ENCODE measurements at places on chromosomes 1 and 21.

GRCh38 chr1:44368471-44369151, 13.6 kb upstream of the ERI3 start:
- DNase-seq: no peak

GRCh38 chr1:226666164-226666506, 72.9 kb downstream of the ITPKB start:
- DNase-seq: no peak

GRCh38 chr1:240350910-240351331, 259.2 kb downstream of the FMN2 start:
- no peak for DNase-seq

DNA sequence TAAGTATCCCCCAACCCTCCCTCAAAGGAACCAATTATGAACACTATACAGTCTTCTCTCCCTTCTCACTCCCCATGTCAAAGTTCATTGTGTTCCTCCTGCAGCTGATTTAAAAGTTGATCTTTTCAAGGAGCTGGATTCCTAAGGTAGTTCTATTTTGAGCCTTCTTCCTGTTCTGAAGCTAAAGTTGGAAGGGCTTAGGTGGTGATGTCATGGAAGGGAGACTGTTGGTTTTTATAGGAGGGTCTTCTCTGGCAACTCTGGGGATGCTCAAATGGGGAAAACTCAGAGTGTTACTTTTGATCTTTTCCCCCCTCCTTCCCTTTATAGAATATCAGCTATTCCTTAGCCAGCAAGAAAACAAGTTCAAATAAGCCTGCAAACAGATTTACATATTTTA, 83.0 kb upstream of the AK4 start:
- DNase-seq: no peak

- no peak for DNase-seq
Observed at GRCh38 chr1:22975694-22976093, 3.0 kb upstream of the LACTBL1 start.

DNA sequence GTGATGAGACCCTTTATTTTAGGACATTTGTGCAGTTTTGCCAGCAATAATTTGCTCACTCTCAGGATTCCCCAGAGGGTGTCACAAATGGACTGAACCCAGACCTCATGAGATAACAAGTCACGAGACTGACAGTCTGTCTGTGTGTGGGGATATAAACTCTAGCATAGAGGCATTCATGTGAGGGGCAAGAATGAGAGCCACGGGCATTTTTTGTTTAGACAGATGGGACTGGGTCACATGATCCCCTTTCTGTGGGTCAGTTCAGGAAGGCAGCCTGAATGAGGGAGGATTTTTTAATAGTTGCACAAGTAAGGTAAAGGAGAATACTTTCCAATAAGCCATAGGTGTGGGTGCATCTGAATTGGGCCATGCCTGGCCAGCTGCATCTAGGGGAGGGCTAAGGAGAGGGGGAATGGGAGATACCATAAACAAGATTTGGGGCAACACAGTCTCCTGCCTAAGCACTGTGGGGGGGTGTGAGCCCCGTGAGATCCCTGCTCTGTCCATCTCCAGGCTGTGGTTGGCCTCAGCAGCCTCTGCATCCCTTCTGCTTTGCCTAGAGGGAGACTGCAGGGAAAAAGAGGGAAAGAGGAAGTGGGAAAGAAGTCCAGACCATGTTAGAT, 66.6 kb downstream of the NAV1 start:
- DNase-seq: no peak

GRCh38 chr1:30700528-30701257, 22.7 kb downstream of the MATN1 start:
- DNase-seq: peak; percentile 86

- DNase-seq: no peak
Observed at GRCh38 chr1:185104083-185104482, 52.7 kb downstream of the TRMT1L start.

GRCh38 chr1:47593013-47593568, 155.2 kb downstream of the FOXD2 start:
- DNase-seq: no peak

- no peak for DNase-seq
Observed at GRCh38 chr1:7670334-7671145, 100.6 kb upstream of the VAMP3 start.

DNA sequence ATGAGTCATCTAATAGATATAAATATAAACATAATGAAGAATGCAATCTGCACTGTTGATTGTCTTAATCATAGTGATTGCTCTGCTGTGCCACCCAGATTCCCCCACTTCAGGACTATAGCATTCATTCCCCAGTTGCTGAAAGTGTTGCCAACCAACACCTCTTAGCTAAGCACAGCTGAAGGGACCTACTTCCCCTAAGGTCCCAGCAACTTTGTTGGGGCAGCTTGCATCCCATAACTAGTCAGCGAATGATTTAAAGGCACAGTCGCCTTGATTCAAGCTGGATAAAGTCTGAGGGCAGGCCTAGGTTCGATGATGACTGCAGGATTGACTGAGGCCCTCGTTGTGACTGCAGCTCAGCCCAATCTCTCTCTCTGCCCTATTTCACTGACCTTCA, 14.3 kb upstream of the RGS1 start:
- no peak for DNase-seq

- DNase-seq: no peak
Observed at GRCh38 chr1:110067479-110067892, 3.0 kb downstream of the ALX3 start.

DNA sequence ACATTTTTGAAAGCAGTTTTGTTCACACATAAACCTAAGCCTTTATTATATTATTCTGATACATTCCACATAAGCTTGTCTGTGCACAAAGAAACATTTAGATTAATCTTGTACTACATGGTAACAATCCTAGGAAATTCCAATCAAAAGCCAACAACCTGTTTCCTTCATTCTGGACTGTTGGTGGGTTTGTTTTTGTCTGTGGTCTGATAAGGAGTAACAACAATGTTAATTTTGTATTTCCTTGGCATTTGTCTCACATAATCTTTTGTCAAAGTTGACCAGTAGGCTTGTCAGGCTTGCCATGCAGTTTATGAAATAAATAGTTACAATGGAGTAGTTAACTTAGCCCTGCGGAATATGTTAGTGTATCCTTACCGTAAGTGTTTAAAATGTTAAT, 183.3 kb downstream of the DHRS3 start:
- DNase-seq: no peak

GRCh38 chr21:34952701-34953100, 96.4 kb downstream of the RUNX1 start:
- DNase-seq: no peak

DNA sequence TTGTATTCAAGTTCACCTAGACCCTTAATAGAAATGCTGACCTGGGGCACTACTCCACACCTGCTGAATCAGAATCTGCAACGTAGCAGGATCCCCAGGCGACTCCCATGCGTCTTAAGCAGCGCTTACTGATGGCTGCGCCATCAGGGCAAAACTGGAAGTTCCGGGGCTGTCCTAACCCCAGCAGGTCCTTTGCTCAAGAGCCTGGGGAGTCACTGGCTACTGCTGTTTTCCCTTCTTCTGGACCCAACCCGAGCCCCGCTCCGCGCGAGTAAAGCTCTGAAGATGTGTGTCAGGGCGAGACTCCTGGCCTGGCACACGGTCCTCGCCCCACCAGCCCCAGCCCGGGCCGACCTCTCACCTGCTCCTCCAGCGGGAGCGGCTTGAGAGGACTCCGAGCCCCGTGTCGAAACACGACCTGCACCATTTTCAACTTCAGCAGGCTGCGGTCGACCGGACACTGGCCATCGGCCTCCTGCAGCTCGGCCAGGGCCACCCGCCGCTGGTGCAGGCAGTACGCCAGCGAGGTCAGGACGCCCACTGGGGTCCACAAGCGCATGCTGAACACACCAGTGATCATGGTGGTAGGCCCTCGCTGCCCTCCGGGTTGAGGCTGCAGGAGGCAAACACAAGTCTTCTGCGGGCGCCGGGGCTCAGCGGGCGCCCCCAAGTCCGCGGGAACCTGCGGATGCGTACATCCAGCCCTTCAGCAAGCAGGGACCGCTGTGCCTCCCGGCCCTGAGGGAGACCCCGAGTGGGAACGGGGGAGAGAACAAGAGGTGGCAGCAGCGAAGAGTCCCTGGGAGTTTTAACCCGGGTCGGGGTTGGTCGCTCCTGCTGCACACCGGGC, 630 bp downstream of the ACP6 start:
- peak; percentile 23 for DNase-seq

GRCh38 chr1:51549016-51549619, 30.1 kb upstream of the EPS15 start:
- no peak for DNase-seq

- DNase-seq: no peak
Observed at GRCh38 chr1:30108186-30108585, 615.2 kb downstream of the MATN1 start.

DNA sequence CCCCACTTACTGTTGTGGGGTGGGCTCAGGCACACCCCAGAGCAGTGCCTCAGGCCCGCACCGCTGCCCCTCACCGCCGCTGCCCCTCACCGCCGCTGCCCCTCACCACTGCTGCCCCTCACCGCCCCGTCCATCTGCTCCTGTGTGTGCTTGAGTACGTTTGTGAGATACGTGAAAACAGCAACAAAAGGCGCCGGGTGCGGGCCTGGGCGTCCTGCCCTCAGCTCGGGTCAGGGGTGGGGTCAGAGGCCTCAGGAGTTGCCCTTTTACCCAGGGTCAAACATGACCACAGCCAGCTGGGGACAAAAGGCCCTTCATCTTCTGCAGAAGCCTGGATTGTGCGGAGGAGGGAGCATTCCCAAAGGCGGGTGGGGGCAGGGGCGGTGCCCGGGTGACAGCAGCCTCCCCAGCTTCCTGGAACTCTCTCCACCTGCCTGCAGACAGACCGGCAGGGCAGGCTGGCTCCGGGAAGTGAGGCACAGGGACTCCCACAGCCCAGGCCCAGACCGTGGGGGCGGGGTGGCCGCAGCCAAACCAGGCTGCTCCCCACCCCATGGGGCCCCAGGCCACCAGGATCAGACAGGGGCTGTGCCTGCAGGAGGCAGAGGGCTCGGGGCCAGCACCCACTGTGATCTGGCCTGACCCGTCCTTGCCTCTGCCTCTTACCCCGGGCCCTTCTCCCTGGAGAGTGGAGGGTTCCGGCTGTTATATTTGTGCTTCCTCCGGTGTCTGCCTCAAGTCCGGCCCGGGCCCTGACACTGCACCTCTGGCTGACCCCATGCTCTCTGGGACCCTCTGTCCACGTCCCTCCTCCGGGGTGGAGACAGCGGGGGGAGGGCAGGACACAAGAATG, 2.3 kb upstream of the VWA1 start:
- peak; percentile 75 for DNase-seq

- no peak for DNase-seq
Observed at GRCh38 chr1:113669988-113670387, 89.3 kb downstream of the PHTF1 start.

- DNase-seq: no peak
Observed at GRCh38 chr1:246213502-246213901, 293.6 kb downstream of the SMYD3 start.

DNA sequence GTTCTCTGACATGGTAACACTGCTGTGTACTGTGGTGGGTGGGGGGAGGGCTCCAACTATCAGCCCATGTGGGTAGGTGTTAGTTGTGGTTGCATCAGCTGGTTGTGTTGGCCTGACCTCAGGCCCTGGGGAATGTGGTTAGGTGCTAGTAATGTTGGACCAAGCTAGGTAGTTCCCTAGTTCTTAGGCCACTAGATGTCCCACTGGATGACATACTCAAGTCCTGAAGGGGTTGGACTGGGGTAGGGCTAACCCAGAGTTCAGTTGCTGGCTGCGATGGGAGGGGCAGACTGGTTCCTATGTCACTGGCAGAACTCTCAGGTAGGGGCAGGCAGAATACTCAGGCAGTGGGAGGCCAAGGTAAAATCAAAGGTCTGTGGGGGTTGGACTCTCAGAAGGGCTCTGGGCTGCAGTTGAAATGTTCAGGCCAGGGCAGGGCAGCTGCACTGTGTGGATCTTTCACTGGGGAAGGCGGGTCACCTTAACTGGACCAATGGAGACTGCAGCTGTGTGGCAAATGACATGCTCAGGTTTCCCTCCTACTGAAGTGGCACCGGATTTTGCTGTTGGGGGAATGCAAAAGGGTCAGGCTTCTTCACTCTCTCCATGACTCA, 870.7 kb downstream of the LRRIQ3 start:
- DNase-seq: no peak

DNA sequence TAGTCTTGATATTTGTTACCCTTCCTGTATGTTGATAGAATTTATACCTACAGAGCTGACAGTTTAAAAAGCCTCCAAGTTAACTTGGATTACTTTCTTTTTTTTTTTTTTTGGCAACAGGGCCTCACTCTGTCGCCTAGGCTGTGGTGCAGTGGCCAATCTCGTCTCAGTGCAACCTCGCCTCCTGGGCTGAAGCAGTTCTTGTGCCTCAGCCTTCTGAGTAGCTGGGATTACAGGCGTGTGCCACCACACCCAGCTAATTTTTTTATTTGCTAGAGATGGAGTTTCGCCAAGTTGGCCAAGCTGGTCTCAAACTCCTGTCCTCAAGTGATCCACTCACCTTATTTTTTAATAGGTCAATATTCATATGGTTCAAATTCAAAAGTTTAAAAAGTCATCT, 32.7 kb downstream of the WDTC1 start:
- no peak for DNase-seq

GRCh38 chr1:109488696-109489095, 5.0 kb downstream of the ATXN7L2 start:
- DNase-seq: no peak

- no peak for DNase-seq
Observed at GRCh38 chr21:33608559-33608958, 20.1 kb upstream of the DONSON start.

DNA sequence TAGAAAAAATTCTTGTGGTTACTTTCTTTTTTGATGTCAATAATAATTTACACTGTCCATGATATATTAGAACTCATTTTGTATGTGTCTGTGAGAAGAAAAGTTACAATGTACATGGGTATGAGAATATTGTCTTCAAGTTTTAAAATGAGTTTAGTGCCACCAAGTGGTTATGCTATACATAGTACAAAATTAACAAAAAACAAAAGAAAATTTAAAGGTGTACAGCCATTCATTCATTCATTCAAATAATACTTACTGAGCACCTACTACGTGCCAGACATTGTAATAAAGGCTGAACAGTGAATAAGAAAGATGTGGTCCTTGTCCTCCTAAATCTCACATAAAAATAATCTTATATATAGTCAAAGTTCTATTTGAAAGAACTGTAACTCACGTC, 27.7 kb downstream of the UCHL5 start:
- no peak for DNase-seq

GRCh38 chr1:20884513-20884912, 97.4 kb upstream of the HP1BP3 start:
- no peak for DNase-seq

GRCh38 chr1:12085643-12086260, 22.6 kb downstream of the TNFRSF8 start:
- no peak for DNase-seq

- DNase-seq: no peak
Observed at GRCh38 chr1:160550572-160551034, 27.5 kb upstream of the SLAMF6 start.

- DNase-seq: no peak
Observed at GRCh38 chr1:193951984-193952383, 765.6 kb upstream of the B3GALT2 start.

DNA sequence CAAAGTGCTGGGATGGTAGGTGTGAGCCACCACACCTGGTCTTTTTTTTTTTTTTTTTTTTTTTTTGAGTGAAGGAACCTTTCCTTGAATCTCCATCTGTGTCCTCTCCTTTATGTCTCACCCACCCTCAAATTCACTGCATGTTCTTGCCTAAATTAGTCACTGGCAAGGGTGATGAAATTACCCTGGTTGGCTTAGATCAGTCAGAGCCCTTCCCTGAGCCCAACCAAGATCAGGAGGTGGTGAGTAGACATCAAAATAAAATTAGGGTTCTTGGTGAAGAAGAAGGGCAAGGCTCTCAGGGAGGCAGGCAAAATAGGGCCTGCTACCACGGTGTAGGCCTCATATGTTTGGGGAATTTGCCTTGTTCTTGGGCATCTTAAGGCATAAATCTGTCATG, 5.3 kb upstream of the TNN start:
- DNase-seq: no peak

GRCh38 chr1:176448340-176448739, 14.6 kb upstream of the PAPPA2 start:
- no peak for DNase-seq

All from tibial artery (tissue), 4 donors.